Activated T-helper 1 cell treated with anti-CD3 and anti-CD28 coated beads, Interleukin-12 subunit alpha, Interleukin-12 subunit beta, Interleukin-2, Interleukin-4 antibody, amounts not matched to agents 30 ng/mL and 10 ng/mL and 1 ng/mL, durations not matched to agents 14 hours and 24 hours and 36 hours (primary cell): ENCODE measurements at places on chromosomes 6 and 20. TPM values are rescaled to one million over a fixed set of nuclear protein-coding genes. Genes with fewer than 3 reads are reported as not detected.

DNA sequence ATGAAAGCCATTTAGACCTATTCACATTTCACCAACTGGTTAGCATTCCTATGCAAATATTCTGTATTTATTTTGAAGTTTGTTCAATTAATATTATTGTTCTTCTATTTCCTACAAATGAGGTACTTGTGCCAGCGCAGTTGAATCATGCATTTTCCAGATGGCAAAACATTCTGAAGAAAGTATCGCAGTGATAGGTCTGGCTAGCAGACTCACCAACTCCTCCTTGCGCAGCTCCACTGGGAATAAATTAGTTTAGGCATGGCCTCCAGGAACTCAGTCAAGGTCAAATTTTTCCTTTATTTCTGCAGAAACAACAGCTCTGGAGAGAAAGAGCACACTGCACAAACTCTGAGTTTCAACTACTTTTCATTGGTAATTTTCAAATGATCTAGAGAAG lies 437.7 kb downstream of the COL12A1 start:
- H3K4me1 ChIP-seq = no peaks in the 10 kb centered on the region
- H3K36me3 ChIP-seq = no peaks in the 10 kb centered on the region
- H3K27me3 ChIP-seq = no peaks in the 10 kb centered on the region
- H3K27ac ChIP-seq = no peak overlapping the region
- no peak for DNase-seq
- no peak overlapping the region for H3K4me3 ChIP-seq

SEMG1 gene
- total RNA-seq = not detected in 2 replicates

SIM1 gene
- 0.02 and 0.13 TPM in 2 replicates for total RNA-seq

- peaks cover 21% of the 10 kb centered on the region for H3K36me3 ChIP-seq
- H3K27me3 ChIP-seq = peaks cover 7% of the 10 kb centered on the region
These were observed 11.5 kb downstream of the IL22RA2 start for GRCh38 chr6:137161949-137162348.

- no peak for DNase-seq
- no peak overlapping the region for H3K27ac ChIP-seq
- no peaks in the 10 kb centered on the region for H3K27me3 ChIP-seq
These were observed 106.9 kb upstream of the NEDD9 start for GRCh38 chr6:11339380-11339779.

BMP2 gene
- total RNA-seq = 0.08 and 0.12 TPM in 2 replicates

RIN2 gene
- not detected in 2 replicates for total RNA-seq

SLC35D3 gene
- not detected in 2 replicates for total RNA-seq

- no peaks in the 10 kb centered on the region for H3K36me3 ChIP-seq
- H3K4me1 ChIP-seq = no peaks in the 10 kb centered on the region
- peaks cover 2% of the 10 kb centered on the region for H3K27me3 ChIP-seq
These were observed 83.0 kb downstream of the WDR27 start for GRCh38 chr6:169618526-169619490.

DNA sequence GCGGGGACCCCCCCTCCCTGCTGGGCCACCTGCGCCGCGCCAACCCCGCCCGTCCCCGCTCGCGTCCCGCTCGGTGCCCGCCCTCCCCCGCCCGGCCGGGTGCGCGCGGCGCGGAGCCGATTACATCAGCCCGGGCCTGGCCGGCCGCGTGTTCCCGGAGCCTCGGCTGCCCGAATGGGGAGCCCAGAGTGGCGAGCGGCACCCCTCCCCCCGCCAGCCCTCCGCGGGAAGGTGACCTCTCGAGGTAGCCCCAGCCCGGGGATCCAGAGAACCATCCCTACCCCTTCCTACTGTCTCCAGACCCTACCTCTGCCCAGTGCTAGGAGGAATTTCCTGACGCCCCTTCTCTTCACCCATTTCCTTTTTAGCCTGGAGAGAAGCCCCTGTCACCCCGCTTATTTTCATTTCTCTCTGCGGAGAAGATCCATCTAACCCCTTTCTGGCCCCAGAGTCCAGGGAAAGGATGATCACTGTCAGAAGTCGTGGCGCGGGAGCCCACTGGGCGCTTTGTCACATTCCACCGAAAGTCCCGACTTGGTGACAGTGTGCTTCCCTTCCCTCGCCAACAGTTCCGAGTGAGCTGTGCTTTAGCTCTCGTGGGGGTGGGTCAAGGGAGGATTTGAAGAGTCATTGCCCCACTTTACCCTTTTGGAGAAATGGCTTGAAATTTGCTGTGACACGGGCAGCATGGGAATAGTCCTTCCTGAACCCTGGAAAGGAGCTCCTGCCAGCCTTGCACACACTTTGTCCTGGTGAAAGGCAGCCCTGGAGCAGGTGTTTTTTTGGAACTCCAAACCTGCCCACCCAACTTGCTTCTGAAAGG lies 2.1 kb downstream of the VEGFA start:
- peaks cover 13% of the 10 kb centered on the region for H3K36me3 ChIP-seq
- H3K27me3 ChIP-seq = peaks cover 5% of the 10 kb centered on the region

KHDC1L gene
- total RNA-seq = not detected in 2 replicates

DNA sequence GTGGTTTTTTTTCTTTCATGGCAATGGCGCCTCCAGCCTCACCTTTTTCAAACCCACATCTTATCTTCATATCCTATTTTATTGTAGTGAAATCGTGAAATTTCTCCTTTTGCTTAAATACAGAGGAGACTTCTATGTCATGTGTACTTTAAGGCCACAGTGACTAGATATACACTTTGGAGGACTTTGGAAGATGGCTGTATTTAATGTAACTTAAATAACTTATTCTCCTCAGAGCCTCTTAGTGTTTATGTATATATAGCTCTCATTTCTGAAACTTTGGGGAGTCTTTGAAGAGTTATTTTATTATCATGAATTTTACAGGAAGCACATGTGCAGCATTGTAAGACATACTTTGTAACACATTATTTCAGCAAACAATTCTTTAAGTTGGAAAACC lies 968 bp downstream of the LAMA2 start:
- H3K36me3 ChIP-seq = no peaks in the 10 kb centered on the region
- no peak overlapping the region for H3K27ac ChIP-seq
- H3K4me3 ChIP-seq = no peak overlapping the region
- no peaks in the 10 kb centered on the region for H3K4me1 ChIP-seq
- peaks cover 24% of the 10 kb centered on the region for H3K27me3 ChIP-seq
- no peak for DNase-seq

DNA sequence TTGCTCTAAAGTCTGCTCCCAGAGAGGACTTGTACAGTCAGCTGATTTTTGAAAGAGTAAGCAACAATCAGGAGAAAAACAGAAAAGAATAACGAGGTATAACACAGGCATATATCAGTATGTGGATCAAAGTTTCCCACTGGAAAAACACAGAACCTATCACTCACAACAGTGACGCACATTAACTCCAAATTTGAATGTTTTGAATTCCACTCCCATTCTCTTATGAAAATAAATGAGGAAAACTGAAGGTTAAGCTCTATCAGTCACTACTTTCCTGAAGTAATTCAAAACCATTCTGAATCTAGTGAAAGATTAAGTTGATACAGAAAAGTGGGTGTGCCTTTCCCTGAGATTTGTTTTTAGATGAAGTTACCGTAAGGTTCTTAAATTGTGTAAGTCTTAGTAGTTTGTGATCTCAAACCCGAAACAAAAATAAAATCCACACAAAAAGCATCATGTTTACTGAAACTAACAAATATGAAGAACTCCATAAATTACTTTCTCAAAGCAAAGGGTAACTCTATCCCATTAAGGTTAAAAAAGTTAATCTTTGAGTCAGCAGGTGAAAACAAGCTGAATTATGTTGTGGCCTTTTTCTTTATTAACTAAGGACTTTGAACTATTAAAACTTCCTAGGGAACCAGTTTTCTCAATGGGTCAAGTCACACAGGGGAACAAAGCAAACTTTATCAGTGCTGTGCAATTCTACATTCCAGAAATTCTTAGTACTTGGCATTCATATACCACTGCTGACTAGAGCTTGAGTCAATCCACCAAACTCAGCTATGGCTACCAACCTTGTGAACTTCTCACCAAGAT lies 115.7 kb downstream of the OGFRL1 start:
- DNase-seq = no peak
- H3K36me3 ChIP-seq = no peaks in the 10 kb centered on the region
- H3K27me3 ChIP-seq = peaks cover 12% of the 10 kb centered on the region
- H3K27ac ChIP-seq = no peak overlapping the region

GRCh38 chr6:36368921-36369865 lies 18.3 kb downstream of the ETV7 start:
- no peak for DNase-seq
- H3K4me1 ChIP-seq = peaks cover 9% of the 10 kb centered on the region
- H3K36me3 ChIP-seq = no peaks in the 10 kb centered on the region
- no peak overlapping the region for H3K4me3 ChIP-seq
- no peak overlapping the region for H3K27ac ChIP-seq

DNA sequence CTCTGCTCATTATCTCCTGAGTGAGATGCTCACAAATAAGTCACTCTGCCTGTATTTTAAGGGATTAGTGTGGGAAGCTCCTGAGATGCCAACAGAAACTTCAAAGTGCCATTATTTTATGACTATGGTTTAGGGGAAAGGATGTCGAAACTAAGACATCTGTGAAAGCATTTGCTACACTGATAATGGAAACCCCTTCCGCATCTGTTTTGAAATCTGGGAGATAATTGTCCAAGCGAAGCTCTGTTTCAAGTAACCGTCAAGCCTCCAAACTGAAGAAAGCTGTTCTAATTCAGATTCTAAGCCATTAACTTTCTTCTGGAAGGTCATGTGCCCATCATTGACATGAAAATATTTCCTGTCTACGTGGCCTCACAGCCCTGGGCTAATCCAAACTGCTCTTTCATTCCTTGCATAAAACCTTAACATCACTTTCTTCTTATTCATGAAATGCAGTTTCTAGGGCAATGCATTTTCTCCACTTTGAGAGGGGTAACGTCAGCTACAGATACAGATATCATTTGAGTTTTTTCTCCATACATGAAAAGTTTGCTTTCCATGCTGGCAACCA lies 932.0 kb downstream of the C6orf118 start:
- no peaks in the 10 kb centered on the region for H3K36me3 ChIP-seq
- no peak overlapping the region for H3K4me3 ChIP-seq
- H3K4me1 ChIP-seq = no peaks in the 10 kb centered on the region
- no peak overlapping the region for H3K27ac ChIP-seq

DNA sequence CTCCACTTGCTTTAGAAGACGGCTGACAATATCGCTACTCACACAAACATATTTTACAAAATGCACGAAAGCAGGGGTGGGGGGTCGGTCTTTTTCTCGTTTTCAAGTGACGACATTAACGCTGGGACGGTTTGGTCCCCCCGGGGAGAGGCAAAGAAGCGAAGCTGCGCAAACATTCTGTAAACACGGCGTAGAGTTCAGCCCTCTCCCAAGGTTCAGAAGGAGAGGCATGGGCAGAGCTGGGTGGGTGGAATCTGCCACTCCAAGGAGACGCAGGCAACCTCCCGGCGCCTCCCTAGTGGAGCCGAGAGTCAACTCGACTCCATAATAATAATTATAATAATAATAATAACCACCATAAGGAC lies 2.4 kb downstream of the NKX2-2 start:
- peaks cover 19% of the 10 kb centered on the region for H3K4me1 ChIP-seq
- no peak overlapping the region for H3K4me3 ChIP-seq
- H3K27me3 ChIP-seq = peaks cover 70% of the 10 kb centered on the region

GRCh38 chr20:38730989-38731737 lies 6.9 kb downstream of the SLC32A1 start:
- H3K27ac ChIP-seq = peak overlapping the region; percentile 76
- H3K36me3 ChIP-seq = peaks cover 5% of the 10 kb centered on the region
- peaks cover 85% of the 10 kb centered on the region for H3K27me3 ChIP-seq
- peak; percentile 57 for DNase-seq

TFAP2D gene
- not detected in 2 replicates for total RNA-seq
